NCI-H2029 (cell line): ENCODE measurements at places on chromosomes 4 and X.

- no peak for DNase-seq
These were observed 81.5 kb downstream of the ZNF674 start for GRCh38 chrX:46463682-46464081.

- no peak for DNase-seq
These were observed 35.8 kb downstream of the CHRDL1 start for GRCh38 chrX:110759785-110760184.

- no peak for DNase-seq
These were observed 8.8 kb downstream of the TET2 start for GRCh38 chr4:105155426-105155825.

DNA sequence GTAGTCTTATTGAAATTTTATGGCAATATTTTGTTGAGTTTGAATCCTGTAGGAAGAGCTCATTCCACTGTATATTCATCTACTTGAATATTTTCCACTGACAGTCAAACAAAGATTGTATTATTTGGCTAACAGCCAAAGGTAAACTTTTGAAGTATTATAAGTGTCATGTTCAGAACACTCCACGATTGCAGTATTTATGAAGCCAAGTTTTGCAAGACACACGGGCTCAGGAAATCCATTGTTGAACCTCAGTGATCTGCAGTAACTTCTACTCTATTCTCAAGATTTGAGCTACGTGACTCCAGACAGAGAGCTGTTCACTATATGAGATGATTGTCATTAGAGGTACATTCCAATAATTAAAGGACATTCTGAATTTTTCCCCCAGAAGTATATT is 302.7 kb upstream of the ADGRL3 start:
- no peak for DNase-seq

DNA sequence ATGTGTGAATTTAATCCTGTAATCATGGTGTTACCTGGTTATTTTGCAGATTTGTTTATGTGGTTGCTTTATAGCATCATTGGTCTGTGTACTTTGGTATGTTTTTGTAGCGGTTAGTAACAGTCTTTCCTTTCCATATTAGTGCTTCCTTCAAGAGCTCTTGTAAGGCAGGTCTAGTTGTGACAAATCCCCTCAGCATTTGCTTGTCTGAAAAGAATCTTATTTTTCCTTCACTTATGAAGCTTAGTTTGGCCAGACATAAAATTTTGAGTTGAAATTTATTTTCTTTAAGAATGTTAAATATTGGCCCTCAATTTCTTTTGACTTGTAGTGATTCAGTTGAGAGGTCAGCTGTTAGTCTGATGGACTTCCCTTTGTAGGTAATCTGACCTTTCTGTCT is 1096.1 kb upstream of the SLIT2 start:
- no peak for DNase-seq

DNA sequence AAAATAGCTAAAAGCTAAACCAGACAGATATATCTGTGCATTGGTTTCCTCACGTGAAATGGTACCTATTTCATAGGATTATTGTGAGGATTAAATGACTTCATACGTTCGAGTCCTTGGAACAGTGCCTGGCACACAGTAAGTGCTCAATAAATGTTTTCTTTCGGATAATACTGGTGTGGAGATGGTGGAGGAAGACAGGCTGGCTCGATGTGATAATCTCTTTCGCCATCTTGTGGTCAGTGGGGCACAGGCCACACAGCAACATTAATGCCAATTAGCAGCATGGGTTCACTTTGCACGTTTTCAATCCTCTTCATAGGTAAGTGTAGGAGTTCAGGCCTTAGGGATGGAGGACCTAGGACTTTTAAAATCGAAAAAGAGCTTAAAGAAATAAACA is 9.3 kb downstream of the PAGE4 start:
- peak; percentile 8 for DNase-seq

DNA sequence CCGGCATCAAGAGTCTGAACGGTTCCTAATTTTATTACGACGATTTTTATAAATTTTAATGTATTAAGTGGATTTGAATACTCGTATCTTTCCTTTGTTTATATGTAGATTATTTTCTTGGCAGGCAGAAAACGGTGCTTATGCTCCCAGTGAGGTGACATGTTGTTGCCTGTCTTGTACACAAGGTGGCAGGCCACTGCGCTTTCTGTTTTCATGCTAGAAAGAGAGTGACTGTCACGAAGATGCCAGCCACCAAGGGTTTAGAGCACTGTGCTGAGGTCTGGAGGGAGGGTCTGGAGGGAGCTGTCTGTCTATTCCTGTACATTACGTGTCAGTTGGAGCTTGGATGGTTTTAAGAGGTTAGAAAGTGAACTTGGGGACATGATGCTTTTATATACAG is 87.7 kb downstream of the SHROOM2 start:
- no peak for DNase-seq

GRCh38 chr4:13782231-13782630 is 154.7 kb upstream of the BOD1L1 start:
- no peak for DNase-seq

DNA sequence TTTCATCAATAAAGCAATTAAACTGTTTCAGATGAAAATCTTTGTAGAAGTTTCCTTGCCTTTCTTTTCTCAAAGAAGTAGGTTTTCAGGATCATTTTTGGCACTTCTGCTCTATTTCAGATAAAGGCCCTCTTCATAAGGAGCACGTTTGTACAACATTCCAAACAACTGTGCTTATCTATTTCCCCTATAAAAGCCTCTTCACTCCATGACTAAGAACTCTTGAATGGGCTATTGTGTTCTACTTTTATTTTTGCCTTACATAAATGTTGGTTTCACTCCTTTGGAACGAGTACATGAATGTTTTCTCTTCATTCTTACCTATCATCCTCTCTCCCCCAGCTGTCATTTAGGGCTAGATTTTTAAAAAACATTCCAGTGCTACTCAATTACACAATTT is 288.0 kb upstream of the PPP1R2C start:
- no peak for DNase-seq

DNA sequence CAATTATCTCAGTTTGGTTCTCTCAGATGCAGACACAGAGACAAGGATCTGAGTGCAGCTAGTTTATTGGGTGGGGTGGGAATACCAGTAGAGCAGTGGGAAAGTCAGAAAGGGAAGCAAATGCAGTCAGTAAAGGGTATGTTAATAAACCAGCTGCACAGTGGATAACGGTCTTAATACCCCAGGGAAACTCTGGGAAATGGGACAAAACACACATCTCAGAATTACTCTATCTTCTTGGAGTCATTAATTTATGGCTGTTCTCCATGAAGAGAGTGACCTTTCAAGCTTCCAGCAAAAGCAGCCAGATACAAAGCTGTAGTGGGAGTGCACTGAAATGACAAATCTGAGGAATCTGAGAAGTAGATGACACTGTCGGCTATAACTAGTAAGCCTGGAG is 73.3 kb upstream of the NALF2 start:
- DNase-seq = no peak

- no peak for DNase-seq
These were observed 39.5 kb downstream of the NSD2 start for GRCh38 chr4:1910643-1911042.

- DNase-seq = no peak
These were observed 167.7 kb downstream of the PAPSS1 start for GRCh38 chr4:107552306-107552705.

- DNase-seq = no peak
These were observed 916.2 kb upstream of the LCORL start for GRCh38 chr4:18937746-18938145.

DNA sequence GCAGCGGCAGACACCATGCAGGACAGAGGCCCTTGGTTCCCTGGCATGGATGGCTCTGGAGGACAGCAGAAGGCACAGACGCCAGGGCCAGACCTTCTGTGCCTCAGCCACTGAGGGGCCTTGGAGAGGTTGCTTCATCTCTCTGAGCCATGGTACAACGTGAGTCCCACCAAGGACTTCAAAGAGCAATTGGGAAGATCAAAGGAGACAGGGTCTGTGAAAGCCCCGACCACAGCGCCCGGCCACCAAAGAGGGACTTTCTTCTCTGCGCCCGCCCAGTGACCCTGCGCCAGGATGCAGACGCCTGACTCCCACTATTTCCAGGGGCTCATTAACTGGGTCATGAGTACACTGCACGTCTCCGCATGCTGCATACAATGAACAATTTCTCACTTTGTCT is 174.0 kb downstream of the AFAP1 start:
- DNase-seq = no peak

DNA sequence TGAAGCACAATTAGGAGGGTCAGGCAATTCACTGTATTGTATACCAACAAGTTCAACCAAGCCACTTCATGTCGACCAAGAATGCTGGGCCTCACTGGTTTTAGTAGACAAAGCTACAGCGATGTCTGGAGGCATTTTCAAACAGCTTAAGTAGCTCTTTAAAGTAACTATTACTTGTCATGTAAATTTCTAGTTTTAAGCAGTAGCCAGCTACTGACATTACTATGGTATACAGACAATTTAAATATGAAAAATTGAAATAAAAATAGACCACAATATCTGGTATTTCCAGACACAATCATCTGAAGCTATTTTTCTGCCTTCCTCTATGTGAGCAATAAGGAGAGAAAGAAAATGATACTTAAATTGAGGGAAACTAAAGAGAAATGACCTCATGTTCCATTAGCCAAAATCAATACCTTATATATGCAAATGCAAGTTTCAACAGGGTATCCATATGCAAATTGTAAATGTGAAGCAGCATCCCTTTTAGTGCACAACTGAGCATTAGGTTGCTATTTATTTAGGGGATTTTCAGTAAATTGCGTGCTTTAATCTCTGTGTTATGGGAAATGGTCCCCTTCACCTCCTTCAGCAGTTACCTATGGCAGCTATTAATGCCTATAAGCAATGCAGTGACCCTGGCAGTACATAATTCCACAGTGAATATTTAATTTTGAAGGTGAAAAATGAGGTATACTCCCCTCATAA is 119.5 kb downstream of the GPC3 start:
- no peak for DNase-seq

DNA sequence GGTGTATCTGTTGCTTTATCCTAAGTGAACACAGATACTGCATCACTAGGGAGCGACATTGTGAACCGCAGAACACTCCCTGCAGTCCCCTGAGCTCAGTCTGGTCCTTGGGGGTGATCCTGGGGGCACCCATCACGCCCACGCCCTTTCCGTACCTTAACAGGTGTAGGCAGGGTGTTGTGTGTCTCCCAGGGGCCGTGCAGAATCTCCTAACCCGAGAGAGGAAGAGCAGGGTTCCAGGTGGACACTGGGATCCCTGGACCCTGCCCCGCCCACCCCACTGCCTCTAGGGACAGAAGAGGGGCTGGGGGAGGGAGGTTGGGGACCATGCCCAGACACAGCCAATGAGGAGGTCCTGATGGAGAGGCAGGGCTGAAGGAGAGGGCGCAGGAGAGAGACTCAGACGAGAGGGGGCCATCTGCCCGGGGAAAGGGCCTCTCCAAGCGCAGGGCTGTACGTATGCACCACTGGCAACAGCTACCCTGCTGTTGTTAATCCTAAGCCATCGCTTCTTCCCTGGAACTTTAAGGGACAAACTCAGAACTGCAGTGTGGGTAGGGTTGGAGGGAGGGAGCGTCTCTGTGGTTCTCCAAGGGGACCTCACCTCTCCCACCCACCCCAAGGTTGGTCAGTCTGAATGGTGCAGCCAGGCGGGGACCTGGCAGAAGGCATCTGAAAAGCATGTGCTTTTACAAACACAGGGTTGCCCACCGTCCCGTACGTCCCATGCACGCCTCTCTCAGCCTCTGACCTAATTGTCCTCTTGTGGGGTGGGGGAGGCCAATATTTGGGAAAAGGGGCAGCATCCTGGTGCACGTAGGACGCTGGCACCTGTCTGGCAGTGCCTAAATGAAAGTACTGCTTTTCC is 2.5 kb downstream of the P2RY8 start:
- no peak for DNase-seq

GRCh38 chr4:48110452-48110978 is 23.5 kb downstream of the TXK start:
- no peak for DNase-seq

- no peak for DNase-seq
These were observed 691.5 kb downstream of the CENPC start for GRCh38 chr4:66853845-66854244.

GRCh38 chr4:88075336-88075735 is 67.9 kb downstream of the PKD2 start:
- DNase-seq = no peak

- DNase-seq = no peak
These were observed 994.5 kb downstream of the C4orf33 start for GRCh38 chr4:130090427-130090826.
